Fibroblast of villous mesenchyme (primary cell): ENCODE measurements at places on chromosomes 3 and 15. TPM values are rescaled to one million over a fixed set of nuclear protein-coding genes. Genes with fewer than 3 reads are reported as not detected.

The MYRIP gene
- total RNA-seq, result not detected in 2 replicates

GRCh38 chr3:140189267-140189666 lies 254.3 kb downstream of the CLSTN2 start:
- no peak for DNase-seq

DNA sequence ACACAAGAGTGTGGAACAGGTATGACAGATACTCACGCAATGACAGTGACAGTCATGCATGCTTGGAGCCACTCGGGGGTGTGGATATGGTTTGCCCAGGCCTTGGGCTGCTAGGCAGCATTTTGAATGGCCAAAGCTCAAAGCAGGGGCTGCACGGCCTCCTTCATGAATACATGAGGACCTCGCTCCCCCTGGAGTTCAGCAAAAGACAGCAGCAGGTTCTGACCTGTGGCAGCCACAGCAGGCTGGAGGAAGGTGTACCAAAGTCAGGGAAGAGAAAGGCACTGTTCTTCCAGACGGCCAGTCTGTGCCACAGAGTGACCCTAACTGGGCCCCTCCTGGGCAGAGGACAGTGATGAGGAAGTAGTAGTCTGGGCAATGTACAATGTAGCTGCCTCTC lies 88.2 kb upstream of the C2CD4B start:
- DNase-seq, result no peak

DNA sequence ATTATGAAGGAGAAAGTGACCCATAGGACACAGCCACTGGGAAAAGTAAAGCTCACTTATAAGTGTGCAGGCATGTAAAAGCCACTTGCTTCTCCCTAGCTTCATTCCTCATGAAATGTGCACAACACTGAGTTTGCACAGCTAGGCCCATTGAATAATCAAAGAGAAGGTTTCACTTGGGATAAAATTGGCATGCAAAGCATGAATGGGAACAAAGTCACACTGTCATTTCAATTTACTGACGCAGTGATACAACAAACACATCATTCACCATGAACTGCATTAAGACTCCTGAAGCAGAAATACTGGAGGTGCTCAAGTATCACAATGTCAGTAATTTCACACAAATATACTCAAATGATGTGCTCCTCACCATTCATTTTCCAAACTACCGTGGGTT lies 61.1 kb downstream of the KCNMB2 start:
- DNase-seq, result no peak

DNA sequence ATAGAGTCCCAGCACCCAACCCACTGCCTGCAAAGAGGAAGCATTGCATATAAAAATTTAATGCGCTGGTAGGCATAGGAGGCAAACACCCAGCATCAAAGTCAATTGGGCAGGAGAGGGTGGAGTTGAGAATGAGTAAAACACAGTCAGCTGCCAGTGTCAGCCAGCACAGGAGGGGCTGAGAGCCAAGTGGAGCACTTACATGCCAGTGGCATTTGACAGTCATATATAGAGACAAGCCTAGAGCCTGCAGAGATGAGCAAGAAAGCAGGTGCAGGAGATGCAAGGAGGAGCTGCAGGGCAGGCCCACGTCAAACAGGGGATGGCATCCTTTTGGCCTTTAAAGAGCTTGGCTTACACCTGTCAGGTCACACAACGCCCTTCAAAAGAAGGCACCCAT lies 27.6 kb upstream of the ZFAND6 start:
- no peak for DNase-seq
